Ureter (tissue), 1 donor: ENCODE measurements at places on chromosomes 5 and 9. TPM values are rescaled to one million over a fixed set of nuclear protein-coding genes. Genes with fewer than 3 reads are reported as not detected.

- no peak for DNase-seq
Observed at GRCh38 chr9:112408275-112408674, 28.4 kb downstream of the HSDL2 start.

GRCh38 chr9:89498852-89499480, 1.1 kb upstream of the SEMA4D start:
- no peak for DNase-seq

ADAMTS6 gene
- total RNA-seq = 2.6 TPM

DNA sequence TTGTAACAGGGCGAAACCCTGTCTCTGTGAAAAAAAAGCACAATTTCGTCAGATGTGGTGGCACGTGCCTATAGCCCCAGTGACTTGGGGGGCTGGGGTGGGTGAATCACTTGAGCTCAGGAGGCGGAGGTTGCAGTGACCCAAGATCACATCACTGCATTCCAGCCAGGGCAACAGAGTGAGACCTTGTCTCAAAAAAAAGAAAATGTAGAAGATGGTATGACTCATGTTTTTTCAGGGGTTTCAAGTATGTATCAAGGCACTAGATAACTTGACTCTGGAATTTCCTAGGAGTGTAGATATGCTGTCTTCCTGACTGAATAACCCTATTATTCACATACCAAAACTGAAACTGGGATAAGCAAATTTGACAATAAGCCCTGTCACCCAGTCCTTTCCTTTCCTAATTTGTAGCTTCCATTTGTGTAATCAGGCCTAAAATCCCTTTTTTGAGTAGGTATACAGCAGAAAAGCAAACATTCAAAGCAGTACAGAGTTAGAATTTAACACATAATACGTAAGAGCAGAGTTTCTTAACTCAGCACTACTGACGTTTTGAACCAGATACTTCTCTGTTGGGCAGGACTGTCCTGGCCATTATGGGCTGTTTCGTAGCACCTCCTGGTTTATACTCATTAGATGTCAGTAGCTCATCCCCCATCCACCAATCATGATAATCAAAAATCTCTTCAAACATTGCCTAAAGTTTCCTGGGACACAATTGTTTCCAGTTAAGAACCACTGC, 17.3 kb upstream of the ANKRD18B start:
- no peak for DNase-seq

DNA sequence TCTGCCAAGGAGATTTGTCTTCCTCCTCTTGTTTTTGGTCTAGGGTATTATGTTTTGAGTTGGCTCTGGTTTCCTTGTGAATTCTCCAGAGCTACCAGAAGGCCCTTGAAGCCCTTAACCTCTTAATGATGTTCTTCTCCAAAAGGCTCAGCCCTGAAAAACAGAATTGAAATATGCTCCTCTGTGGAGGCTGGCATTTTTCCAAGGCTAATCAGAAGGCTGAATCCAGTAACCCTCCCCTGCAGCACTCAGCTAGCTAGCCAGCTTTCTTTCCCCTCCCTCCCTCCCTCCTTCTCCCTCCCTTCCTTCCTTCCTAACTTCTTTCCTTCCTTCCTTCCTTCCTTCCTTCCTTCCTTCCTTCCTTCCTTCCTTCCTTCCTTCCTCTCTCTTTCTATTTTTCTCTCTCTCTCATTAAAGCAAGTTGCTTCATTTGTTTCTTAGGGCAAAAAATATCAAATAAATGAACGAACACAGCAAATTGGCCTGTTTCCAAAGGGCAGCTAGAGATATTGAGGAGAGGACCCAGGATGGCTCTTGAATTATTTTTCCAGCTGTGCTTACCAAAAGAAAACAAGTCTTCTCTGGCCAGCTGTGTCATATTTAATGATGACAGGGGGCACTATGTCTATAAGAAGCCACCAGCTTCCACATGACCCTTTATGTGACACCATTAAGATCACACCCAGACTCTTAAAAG, 38.7 kb downstream of the JAKMIP2 start:
- DNase-seq = no peak

GRCh38 chr9:34417734-34418133, 40.6 kb downstream of the FAM219A start:
- DNase-seq = no peak

DNA sequence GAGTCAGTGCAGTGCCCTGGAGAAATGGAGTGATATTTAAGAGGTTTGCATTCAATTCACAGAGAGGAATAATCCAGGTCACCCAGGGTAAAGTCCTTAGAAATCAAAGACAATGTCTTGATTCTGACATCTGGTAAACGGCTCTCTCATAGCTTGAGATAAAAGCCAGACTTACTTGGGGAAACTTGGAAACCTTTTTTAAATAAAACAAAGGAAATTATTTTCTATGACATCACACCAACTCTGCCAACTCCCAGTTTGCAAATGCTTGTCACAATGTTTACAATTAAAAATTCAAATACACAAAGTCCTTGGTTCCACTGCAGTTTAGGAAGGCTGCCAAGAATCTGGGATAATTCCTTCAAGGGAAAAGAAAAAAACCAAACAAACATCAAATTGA, 255.1 kb upstream of the NREP start:
- DNase-seq = no peak

- no peak for DNase-seq
Observed at GRCh38 chr5:95114305-95114704, 170.6 kb downstream of the MCTP1 start.

- no peak for DNase-seq
Observed at GRCh38 chr9:26158631-26159150, 480.4 kb upstream of the TUSC1 start.
